ENCODE measurements at places on chromosomes 7 and 10.

GRCh38 chr10:116848032-116848943 lies 1.0 kb upstream of the ENO4 start:
- peak; percentile 45 for DNase-seq

- DNase-seq: no peak
Observed at GRCh38 chr7:27999829-28000228, 180.8 kb downstream of the JAZF1 start.

- no peak for DNase-seq
Observed at GRCh38 chr10:4051011-4051640, 266.1 kb upstream of the KLF6 start.

GRCh38 chr7:75866114-75866488 lies 12.7 kb upstream of the RHBDD2 start:
- no peak for DNase-seq

DNA sequence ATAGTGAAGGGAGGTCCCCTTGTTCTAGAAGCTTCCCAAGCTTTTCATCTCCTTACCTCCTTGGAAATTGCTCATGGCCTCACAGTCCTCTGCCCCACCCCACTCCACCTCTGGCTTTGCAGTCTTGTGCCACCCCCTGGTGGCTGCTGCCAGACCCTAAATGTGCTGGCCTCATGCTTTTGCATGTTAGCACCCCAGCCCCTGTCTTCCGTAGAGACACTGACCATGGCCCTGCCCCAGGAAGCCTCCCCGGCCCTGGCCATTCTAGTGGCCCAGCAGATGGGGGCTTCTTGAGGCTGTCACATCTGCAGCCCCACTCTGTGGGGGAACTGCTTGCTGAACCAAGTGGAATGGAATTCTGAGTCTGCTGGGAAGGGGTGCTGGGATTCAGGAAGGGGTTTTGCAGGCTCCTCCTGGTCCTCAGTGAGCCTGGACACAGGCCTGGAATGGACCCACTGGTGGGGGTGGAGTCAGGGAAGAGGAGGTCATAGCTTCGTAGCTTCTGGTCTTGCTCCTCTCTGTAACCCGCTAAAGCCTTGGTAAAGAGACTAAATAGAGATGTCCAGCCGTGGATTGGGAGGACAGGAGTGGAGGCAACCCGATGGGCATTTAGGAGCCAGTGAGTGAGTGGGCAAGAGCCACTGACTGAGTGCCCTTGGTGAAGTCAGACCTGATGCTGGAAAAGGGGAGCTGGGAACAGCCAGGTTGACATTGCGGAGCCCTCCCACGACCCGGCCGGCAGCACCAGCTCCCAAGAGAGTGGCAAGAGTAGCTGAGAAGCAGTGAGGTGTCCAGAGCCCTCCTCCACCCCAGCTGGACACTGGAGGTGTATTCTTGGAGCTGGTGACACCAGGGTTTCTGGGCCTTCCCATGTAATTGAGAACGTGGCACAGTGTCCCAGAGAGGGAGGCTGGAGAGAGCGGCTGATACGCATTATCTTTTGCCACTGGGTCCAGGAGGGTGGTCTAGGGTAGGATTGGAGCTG lies 20.9 kb downstream of the RAMP3 start:
- DNase-seq: peak; percentile 17

- no peak for DNase-seq
Observed at GRCh38 chr7:131014906-131015656, 281.1 kb upstream of the KLF14 start.

- peak; percentile 95 for DNase-seq
Observed at GRCh38 chr10:59880971-59881510, 25.3 kb downstream of the CCDC6 start.

GRCh38 chr10:30432622-30433305 lies 1.2 kb upstream of the MAP3K8 start:
- DNase-seq: peak; percentile 36

DNA sequence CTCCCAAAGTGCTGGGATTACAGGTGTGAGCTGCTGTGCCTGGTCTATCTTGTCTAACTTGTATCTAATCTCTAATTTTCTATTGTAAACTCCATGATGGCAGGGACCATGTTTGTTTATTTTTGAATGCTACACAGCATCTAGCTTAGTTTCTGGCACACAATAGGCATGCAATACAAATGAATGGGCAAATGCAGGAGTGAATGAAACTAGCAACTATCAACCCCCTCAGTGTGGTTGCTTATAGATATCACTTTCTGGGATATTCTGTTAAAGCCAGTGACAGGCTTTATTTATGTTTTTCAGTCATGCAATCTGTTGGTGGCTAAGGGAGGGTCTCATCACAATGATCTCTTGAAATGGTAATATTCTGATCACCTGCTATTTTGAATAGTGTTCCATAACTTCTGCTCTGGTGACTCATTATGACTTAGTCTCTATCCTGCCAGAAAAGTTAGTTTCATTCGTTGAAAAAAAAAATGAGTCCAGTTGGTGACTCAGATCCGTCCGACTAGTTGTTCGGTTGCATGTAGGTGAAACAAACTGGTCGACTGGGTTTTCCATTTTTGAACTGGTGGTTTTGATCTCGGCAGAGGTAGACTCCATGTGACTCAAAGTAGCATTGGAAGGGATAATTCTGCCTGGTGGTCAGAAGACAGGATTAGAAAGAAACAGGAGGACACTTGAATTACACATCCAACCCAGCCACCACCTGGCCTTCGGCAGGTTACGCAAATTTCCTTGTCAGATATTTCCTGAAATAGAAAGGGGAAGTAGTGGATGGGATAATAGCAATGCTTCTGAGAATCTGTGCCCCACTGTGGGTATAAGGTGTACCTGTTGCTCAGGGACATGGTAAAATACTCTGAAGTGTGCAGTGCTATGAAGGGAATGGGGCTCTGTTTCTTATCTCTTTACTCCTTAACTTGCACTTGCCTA lies 76.8 kb downstream of the GATA3 start:
- DNase-seq: peak; percentile 93

GRCh38 chr7:4361774-4362173 lies 320.3 kb upstream of the FOXK1 start:
- no peak for DNase-seq

DNA sequence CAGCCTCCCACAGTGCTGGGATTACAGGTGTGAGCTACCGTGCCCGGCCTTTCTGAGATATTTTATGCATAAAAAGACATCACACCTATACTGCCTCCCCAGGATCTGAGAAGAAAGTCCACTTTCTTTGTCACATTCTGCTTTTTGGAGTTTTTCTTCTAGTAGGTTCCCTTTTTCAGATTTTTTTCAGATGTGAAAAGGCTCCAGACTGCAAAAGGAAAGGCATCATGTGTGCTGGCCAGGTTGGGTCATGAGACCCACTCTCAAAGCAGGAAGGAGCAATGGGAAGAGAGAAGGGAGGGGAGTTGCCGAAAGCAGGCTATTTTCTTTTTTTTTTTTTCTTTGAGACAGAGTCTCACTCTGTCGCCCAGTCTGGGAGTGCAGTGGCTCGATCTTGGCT lies 10.8 kb downstream of the BLVRA start:
- DNase-seq: no peak

- DNase-seq: no peak
Observed at GRCh38 chr10:49325916-49326783, 27.2 kb downstream of the C10orf71 start.

DNA sequence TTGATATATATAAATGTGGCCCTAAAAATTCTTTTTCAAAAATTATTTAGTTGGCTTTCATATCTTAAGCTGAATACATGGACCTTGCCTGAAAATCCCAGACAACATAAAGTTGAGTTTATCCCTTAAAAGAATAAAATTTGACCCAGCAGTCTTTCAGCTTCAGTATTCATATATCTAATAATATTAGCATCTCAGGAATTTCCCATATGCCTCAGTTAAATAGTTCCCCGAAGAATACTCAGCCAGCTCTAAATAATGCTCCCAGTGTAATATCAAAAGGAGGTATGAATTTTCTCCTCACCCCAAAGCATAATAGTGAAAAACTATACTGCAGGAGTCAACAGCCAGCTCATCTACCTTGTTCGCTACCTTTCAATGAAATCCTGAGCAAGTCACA lies 145.9 kb downstream of the CTNNA3 start:
- no peak for DNase-seq

- no peak for DNase-seq
Observed at GRCh38 chr10:7003831-7004395, 406.9 kb downstream of the SFMBT2 start.

- no peak for DNase-seq
Observed at GRCh38 chr7:99898836-99899235, 20.5 kb downstream of the TRIM4 start.

- DNase-seq: no peak
Observed at GRCh38 chr10:478471-479245, 210.8 kb downstream of the DIP2C start.

- no peak for DNase-seq
Observed at GRCh38 chr10:130472236-130472635, 336.0 kb downstream of the GLRX3 start.

DNA sequence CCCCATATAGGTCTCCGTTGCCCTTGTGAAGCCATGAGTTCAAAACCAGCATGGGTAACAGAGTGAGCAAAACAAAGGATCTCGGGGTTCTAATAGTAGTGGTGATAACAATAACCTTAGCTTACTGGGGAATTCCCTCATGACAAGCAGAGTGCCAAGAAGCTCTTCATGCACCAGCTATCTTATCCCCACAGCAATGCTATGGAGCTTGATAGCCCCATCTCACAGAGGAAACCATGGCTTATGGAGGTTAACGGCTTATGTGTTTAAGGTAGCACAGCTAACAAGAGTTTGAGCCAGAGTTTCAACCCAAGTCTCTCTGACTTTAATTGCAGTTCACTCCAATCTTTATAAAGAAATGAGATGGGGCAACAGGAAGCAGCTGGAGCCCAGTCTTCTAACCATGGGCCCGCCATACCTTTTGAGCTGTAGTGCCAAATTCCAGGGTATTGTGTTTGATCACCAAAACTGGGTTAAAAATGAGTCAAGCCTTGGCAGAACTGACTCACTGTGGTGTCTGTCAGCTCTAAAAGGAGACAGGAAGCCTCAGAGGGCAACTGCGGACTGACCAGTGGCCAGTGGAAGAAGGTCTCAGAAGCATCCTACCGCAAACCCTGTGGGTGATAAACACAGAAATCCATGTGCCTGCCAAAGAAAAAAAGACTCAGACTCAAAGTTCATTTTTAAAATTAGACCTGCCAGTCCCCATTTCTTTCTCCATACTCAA lies 16.5 kb upstream of the PLAU start:
- DNase-seq: peak; percentile 79

DNA sequence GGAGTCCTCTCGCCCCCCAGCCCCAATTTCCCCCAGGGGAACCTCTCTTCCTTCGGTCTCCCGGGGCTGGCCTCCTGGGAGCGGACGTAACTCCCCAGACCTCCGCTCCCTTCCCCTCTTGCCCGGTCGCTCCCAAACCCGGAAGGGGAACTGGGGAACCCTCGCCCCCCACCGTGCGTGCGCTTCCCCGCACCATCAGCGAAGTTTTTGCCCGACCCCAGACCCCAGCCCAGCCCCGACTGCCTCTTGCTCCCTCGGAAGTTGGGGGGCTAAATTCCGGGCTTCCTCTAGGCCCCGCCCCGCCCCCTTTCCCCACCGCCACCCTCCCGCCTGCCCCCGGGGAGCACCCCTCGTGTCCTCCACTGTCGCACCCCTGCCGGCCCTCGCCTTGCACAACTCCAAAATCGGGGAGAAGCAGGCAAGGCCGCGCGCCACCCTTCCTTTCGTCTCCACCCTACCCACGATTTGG lies 436 bp downstream of the GNB2 start:
- peak; percentile 37 for DNase-seq

DNA sequence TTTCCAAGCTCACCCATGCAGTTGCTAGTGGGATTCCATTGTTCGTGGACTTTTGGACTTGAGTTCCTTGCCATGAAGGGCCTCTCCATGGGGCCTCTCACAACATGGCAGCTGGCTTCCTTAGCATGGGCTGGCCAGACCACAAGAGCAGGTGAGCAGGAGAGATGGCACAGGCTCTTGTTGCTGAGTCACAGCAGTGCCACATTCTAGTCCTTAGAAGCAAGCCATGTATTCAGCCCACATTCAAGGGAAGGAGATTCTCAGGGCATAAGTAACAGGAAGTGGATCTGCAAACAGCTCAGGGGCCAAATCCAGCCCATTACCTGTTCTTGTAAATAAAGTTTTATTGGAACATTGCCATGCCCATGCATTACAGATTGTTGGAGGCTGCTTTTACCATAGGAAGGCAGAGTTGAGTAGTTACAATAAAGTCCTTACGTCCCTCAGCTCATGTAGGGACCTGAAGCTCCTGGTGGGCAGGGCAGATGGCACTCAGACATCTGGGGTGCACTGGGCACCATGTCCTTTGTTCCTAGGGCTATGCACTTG lies 481.5 kb upstream of the FOXK1 start:
- DNase-seq: no peak

GRCh38 chr7:50782375-50783208 lies at the start of gene GRB10:
GRB10 (minus strand) TSS chr7:50782896; CDS start chr7:50732322, 50,574 bp downstream.
- DNase-seq: no peak

- DNase-seq: no peak
Observed at GRCh38 chr7:11847336-11847735, 15.3 kb upstream of the THSD7A start.

DNA sequence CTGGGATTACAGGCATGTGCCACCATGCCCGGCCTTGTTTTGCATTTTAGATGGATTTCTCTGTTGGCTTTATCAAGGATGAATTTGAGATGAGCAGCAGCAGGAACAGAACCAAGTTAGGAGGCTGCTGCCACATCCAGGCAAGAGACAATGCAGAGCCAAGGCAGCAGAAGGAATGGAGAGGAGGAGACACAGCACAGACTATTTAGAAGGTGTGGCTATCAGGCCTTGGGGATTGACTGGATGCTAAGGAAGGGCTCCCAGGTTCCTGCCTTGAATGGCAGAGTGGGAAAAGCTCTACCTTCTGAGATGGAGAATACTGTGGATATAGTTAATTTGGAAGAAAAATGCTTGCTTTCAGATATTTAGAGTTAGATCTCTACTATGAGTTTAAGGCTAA lies 484.7 kb upstream of the C7orf33 start:
- no peak for DNase-seq

GRCh38 chr10:44932517-44933450 lies 21.6 kb downstream of the TMEM72 start:
- peak; percentile 82 for DNase-seq

DNA sequence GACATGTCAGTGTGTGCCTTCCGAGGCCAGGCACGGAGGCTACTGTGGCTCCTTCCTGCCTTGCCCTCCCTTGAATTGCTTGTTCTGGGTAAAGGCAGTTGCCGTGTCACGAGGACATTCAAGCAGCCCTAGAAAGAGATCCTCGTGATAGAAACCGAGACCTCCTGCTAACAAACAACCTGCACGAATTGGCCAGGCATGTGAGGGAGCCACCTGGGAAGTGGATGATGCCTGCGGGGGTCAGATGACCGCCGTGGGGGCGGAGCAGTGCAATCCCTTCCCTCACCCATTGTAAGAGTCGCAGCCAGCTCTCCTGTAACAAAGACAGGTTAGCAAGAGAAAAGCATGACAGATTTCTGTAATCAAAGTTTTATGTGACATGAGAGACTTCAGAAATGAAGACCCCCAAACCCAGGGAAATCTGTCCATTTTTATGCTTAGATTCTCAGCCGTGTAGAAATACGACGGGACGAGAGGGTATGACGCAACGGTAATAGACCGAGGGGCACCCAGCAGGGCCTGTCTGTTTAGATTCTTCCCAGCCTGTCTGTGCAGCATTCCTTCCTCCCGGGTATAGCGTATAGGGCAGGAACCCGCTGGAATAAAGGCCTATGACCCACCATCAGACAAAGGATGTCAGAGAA lies 241.7 kb downstream of the GATA3 start:
- no peak for DNase-seq
